ENCODE measurements at places on chromosomes 6 and 20.

DNA sequence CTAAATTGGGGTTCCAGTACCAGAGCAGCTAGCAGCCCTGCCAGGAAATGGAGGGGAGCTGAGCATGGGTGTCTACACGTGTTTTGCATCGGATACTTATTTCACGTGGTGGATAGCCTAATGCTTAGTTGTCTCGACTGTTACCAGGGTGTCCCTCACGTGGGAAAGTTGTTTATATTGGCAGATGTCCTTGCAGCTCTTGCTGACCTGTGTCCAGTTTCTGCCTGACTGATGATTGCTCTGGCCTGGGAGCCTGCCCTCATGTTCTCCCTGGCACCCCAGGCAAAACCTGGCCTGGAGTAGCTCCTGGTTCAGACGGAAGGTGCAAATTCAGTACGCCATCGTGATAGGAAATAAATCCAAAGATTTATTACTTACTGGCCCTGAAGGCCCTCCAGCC is 11.8 kb upstream of the FERMT1 start:
- no peak for DNase-seq

- no peak for DNase-seq
Observed at GRCh38 chr6:25465941-25466340, 186.1 kb upstream of the SCGN start.

GRCh38 chr6:16670183-16670582 is 91.1 kb downstream of the ATXN1 start:
- DNase-seq: no peak

DNA sequence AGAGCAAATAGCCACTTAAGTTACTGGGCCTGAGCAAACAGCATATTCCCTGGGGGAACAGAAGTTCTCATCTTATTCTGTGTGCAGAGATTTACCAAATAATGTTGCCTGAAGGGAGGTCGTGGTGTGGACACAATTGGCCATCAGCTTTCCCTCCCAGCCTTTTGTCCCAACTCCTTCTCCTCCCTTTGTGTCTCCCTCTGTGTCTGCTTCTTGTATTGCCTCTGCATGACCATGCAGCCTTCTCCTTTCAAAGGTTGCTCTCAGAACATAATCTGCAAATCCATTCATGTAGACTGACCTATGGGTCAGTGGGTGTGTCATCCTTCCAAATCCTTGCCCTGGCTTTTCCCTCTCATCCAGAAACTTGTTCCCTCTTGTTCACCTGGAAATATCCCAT is 150.3 kb upstream of the INSM1 start:
- DNase-seq: peak; percentile 16

- DNase-seq: no peak
Observed at GRCh38 chr6:43817192-43817591, 47.2 kb downstream of the VEGFA start.

- DNase-seq: no peak
Observed at GRCh38 chr6:106670236-106670635, 40.9 kb downstream of the QRSL1 start.

DNA sequence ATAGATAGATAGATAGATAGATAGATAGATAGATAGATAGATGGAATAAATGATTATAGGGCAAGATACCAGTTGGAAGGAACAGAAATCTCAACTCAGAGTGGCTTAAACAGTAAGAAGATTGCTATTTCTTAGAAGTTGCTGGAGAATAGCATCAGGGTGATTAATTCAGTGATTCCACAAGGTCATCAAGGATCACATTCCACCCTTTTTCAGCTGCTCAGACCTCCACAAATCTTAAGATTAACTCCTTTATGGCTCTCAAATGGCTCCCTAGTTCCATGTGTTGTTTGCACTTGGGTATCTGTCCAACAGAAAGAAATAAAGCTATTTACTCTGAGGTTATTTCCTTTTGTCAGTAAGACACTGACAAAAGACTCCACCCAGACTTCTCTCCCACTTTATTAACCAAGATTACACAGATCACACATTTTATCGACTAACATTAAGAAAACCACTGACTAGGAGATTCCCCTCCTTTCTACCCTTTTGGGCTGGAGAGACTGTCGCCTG is 68.3 kb upstream of the KIF16B start:
- no peak for DNase-seq

DNA sequence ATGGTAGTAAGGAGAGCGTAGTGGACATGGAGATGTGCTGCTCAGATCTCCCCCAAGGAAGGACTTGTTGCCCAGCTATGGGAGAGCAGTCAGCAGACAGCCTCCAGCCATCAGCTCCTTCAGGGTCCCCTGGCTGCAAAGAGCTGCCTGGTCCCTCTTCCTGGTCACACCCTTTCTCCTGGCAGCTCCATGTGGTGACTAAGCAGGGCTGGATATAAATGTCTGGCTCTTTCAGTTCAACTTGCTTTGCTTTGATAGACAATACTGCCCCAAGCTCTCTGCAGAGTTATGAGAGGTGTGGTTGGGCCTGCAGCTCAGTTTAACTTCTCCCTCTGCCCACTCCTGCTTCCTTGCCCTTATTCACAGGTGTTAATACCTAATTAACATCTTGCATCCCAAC is 64.1 kb upstream of the DDR1 start:
- no peak for DNase-seq

DNA sequence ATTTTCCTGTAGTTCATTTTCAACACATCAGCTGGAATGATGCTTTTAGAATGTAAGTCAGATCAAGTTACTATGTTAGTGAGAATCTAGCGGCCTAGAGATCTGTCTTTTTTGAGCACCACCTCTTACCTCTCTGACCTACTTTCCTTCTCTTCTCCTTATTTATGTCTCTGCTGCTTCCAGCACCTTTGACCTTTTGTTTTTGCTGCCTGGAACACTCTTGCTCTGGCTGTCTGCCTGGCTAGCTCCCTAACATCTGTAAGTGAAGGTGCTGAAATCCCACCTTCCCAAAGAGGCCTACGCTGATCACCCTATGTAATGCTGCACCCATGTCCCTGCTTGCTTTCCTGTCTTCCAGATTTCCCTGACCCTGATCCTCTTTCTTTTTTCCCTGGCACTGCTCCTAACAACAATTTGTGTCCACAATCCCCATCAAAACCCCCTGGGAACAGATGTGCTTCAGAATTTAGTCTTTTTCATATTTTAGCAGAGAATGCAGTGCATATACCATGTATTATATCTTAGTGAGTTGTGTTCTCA is 87.8 kb downstream of the RFPL4B start:
- no peak for DNase-seq

DNA sequence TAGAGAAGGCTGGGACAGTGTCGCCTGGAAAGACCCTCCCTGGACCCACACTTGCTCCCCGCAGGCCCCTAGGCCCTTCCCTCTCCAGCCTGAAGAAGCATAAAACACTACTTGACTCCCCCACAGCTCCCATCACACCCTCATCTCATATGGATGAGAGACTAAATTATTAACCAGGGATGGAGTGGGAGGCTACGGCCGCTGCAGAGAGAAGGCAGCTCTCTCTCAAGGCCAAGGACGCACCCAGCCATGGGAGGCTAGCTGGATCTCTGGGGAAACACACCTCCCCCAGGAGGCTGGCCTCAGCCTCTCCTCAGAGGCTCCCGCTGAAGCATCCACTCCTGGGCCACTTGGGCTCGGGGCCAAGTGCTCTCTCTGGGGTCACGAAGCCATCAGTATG is 102.5 kb downstream of the GRM4 start:
- no peak for DNase-seq

GRCh38 chr6:148831064-148831463 is 84.2 kb downstream of the UST start:
- no peak for DNase-seq

- DNase-seq: peak; percentile 7
Observed at GRCh38 chr20:14512839-14513238, 175.4 kb upstream of the FLRT3 start.

- DNase-seq: peak; percentile 91
Observed at GRCh38 chr6:43113431-43114260, 37.5 kb downstream of the PTK7 start.

DNA sequence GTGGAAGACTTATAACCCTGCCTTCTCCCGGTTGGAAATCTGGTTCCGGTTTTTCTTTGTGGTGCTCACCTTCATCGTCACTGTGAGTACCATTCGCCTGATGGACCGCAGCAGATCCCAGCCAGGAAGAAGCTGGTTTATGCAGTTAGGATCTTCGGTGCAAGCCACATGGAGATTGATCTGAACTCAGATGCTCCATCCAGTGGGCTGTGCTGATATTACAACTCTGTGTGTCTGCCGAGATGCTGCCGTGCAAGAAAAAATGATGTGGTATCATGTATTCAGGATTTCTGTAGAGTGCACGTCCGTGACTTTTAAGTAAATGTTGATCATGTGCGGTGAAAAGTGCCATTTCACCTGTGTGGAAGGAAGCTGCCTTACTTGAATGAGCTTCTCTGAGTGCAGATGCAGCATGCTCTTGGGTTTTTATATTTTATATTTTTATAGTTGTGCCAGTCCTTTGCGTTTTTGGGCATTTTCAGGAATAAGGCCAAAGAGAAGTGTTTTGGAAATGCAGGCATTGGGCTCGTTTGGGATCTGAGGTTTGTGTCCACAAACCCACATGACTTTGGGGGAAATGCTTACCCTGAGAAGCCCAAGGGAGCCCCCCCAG is 39.2 kb downstream of the DYNLT1 start:
- peak; percentile 63 for DNase-seq

DNA sequence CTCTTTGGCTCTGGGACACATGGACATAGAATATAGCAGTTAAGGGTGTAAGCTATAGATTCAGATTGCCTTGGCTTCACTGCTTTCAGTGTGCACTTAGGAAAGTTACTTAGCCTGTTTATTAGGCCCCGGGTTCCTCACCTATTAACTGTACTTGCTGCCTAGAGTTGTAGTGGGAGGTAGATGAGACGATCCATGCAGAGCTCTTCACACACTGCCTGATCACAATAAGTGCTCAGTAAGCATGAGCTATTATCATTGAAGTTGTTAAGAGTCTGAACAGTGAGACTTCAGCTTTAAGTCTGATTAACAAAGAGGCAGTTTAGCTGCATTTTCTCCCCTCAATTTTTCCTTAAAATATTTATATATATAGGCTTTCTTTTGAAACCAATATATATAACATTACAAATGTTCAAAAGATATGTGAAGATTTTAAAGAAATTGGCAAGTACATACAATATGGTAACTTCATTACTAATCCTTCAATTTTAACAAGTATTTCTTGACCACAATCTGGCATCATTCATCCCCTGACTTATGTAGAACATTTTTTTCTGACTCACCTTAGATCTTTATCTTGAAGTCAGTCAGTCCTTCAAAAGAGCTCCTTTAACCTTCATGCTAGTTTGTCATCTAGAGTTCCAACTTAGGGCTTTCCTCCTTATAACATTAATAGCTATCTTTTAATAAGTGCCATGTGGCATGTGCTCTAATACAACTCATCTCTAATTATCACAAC is 20.5 kb upstream of the SUPT3H start:
- DNase-seq: no peak

DNA sequence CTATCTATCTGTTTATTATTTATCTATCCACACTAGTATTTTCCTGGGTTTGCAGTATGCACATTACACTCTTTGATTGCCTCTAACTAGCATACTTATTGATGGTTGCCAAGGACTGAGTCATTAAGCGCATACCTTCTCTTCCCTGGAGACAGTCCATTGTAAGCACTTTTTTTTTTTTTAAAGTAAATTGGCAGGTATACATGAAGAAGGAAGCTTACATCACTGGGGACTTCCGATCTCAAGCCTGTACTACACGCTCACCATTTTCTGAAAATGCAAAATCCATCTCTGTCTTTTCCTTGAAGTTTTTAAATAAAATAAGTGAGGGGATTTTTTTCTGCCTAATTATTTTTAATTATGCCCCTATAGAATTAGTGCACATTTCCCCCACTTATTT is 63.5 kb downstream of the HMGN3 start:
- DNase-seq: peak; percentile 23

- no peak for DNase-seq
Observed at GRCh38 chr6:41677124-41677921, 39.1 kb downstream of the MDFI start.

- DNase-seq: no peak
Observed at GRCh38 chr20:64047046-64047389, 2.4 kb downstream of the SOX18 start.

DNA sequence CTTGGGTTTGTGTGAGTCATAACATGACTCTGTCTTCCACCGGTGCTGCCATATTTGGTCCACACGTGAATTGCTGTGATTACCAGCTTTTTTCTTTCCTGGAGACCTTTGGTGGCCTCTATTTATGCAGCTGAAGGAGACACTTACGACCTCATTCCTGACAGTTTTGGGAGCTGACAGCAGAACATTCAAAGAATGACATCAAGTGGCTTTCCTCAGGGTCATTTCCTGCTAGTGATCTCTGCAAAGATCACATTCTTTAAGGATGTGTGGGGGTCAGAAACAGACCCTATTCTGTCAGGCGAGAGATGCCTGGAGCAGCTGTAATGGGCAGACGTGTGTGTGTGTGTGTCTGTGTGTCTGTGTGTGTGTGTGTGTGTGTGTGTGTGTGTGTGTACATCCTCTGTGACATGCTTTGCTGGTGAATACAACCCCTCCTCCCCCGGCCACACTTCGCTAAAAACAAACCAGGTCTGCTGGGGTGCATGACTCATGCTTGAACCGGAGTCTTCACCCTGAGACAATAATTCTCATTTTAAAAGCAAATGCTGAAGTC is 115.6 kb downstream of the TMEM170B start:
- DNase-seq: no peak

DNA sequence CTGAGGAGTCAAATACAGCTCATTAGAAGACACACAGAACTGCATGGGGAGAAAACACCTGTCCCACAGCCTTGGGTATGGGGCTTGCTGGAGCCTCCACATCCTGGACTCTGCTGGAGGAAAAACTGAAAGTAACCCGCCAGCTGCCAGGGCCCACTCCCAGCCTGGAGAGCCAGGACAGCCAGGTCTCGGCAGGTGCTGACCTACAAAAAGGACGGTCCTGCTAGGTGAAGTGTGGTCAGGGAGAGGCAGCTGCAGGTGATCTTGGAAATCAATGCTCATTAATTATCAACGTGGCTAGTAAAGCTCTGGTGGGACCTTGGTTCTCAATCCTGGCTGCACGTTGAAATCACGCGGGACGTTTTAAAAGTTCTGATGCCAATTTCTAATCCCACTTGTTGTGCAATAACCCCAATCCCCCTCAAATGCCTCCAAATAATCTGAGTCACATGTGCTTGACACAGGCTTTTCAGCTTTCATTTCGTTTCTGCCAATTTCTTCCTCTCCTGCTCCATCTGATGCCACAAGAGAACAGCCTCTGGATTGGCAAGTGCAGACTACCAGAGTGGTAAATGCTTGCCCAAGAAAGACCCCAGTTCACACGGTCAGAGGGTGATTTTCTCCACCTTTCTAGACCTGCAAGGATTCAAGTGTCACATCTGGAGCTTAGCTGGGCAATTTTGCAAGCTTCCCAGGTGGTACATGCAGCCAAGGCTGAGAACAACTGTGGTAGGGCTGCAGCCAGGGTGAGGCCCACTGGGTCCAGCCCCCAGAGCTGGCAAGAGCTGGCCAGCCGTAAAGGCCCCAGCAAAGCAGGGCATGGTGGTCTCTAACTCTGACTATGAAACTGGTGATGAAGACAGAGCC is 252.3 kb upstream of the QKI start:
- DNase-seq: no peak

All from NCI-H345 (cell line).